Activated naive CD4-positive, alpha-beta T cell treated with Interleukin-2 at 50 U/mL for 16 hours (primary cell): ENCODE measurements at places on chromosomes 12 and 14.

DNA sequence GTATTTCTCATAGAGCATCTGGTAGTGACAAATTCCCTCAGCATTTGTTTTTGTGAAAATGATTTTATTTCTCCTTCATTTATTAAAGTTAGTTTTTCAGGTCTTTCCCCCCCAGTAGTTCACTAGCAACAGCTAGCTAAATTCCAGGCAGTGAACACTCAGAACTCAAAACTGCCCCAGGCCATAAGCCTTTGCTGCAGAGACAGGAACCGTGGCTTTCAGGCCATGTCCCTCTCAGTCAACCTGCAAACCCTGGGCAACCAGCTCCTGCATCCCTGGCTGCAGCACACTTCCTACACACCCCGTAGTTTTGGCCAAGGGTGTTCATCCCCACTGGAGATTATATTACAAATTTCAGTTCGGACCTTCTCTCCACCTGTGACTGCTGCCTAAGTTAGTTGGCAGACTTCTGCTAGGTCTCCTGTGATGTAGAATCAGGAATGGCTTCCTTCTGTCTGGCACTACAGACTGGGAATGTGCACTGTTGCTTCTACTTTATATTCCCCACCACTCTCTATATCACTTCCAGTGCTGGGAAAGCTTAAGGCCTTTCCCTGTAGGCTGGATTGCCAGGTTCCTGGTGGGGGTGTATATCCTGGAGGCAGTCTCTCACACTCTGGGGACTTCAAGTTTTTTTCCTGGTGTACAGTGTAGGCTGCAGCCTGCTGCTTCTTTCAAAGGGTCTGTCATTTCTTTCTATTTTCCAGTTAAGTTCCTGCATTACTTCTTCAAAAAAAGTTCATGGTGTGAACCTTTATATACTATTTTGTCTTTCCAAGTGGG lies 924.4 kb upstream of the LRFN5 start:
- DNase-seq, result no peak

GRCh38 chr14:89849931-89850330 lies 104.6 kb downstream of the EFCAB11 start:
- no peak for DNase-seq

GRCh38 chr12:13749389-13749788 lies 232.0 kb downstream of the GRIN2B start:
- no peak for DNase-seq

- no peak for DNase-seq
Measured at GRCh38 chr14:74083784-74084276, 423 bp downstream of the ALDH6A1 start.

- no peak for DNase-seq
Measured at GRCh38 chr14:100156776-100157175, 2.7 kb downstream of the DEGS2 start.

- no peak for DNase-seq
Measured at GRCh38 chr14:56122301-56122700, 4.1 kb downstream of the PELI2 start.

DNA sequence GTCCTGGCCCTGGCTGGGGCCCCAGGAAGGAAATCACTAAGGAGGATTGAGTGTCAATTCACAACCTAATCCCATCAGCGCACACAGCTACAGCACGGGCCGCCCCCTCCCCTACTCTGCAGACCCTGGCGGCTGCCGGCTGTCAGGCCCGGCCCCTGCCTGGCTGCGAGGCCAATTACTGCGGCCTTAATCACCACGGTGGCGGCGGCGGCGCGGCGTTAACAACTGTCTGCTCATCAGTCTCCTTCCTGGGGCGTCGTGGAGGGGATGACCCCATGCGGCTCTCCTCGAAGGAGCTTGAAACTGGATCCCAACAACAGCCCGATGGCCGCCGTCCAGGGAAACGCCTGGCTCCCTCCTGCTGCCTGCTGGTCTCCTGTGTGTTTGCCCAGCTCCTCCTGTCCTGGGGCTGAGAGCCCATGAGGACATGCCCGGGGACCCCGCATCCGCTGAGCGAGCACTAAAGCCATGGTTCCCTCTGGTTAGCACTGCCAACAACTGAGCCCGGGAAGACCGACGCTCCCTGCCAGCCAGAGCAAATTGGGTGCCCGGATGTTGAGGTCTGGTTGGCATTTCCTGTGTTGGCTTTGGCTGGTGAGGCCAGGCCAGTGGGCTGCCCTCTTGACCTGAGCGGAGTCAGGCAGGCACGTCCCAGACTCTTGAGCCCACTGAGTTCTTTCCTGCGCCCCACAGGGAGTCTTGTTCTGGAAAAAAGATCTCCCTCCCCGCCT lies 21.8 kb upstream of the EIF2B2 start:
- DNase-seq, result no peak

DNA sequence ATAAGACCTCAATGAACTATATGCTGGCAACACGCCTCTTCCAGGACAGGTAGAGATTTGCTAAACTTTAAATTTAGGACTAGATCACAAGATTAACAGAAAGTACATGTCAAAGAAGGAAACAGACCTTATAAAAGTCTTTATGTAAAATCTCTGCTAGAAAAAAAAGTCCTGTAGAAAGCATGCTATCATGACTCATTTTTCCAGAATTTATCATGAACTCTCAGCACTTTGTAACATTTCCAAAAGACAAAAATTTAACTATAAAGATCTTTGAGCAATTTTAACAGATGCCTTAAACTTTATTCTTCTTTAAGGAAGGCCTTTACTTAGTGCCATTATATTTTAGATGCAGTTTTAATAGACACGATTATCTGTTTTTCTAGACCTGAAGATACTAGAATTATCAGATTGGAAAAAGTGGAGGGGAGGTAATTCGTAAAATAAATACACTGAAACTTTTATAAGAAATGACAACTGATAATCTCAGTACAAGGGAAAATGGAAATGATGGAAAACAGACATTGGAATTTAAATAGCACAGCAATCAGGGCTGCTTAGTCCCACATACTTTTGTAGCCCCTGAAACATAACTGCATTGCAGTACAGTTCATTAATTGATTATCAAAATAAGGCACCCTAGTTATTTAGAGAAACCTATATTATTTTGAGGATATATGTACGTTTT lies 92.0 kb downstream of the TTLL5 start:
- DNase-seq, result no peak

- DNase-seq, result no peak
Measured at GRCh38 chr12:98751580-98752115, 106.6 kb downstream of the APAF1 start.
